ENCODE measurements at places on chromosomes 2 and 18. TPM values are rescaled to one million over a fixed set of nuclear protein-coding genes. Genes with fewer than 3 reads are reported as not detected.
A peak's percentile ranks its signal among the peaks of the same experiment; 100 is the strongest.

NEU4 gene
- total RNA-seq = not detected

LIMS3 gene
- 1.7 TPM for total RNA-seq

CGREF1 gene
- total RNA-seq = 3.5 TPM

MXD1 gene
- total RNA-seq = 8.1 TPM

CLEC4F gene
- not detected for total RNA-seq

CDC42EP3 gene
- total RNA-seq = 39.1 TPM

ABHD1 gene
- total RNA-seq = 0.33 TPM

TOGARAM2 gene
- 5.0 TPM for total RNA-seq

DNA sequence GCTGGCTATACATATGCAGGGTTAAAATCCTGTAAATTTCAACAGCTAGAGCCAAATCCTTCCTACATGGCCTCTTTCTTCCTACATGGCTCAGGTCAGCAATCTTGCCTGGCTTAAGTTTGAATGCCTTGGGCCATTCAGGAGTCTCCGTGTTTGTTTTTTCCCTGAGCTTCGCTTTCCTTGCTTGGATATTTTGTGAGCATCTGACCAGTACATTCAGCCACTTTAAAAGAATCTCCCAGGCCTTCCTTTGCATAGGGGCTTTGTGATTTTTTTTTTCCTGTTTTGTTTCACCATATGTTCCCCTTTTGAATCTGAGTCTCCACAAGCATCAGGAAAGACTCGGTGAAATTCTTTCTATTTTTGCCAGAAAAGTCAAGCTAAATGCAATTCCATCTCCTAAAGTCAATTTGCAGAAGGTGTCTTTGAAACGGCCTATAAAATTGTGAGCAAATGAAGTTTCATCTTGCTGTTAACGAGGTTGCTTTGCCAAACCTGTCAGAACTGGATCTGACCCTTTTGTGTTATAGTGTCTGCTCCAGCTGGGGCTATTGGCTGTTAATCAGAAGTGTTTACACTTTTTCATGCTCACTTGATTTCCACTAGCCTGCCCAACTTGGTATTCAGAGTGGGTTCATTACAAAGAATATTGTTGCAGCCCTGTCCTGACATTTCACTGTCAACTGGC lies 256.9 kb downstream of the DCC start:
- DNase-seq = no peak

DNA sequence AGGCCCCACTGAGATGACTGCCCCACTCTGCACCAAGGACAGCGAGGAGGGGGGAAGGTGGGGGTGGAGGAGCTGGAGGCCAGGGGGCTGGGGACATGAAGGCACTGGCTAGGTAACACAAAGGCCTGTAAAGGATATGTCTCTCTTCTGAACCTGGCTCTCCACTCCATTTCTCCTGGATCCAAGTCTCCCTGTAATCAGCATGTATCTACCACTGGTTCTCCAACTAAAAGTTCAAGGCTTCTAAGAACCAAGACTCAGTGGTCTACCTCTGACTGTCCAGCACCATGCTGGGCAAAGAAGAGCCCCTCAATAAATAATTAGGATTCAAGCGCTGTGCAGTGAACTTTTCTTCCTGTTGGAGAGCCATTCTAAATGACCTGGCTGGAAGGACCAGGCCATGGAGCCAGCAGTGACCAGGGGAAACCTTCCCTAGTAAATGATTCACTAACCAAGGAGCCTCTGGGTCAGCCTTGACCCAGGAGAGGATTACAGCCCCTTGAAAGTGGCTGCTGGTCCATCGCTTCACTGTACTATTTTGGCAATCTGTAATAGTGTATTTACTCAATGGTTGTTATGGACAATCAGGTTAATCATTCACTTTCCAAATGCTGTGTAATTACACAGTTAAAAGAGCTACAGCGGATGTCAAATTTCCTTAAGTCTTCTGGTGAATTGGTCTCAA lies 73.2 kb downstream of the BCL11A start:
- DNase-seq = no peak

DNA sequence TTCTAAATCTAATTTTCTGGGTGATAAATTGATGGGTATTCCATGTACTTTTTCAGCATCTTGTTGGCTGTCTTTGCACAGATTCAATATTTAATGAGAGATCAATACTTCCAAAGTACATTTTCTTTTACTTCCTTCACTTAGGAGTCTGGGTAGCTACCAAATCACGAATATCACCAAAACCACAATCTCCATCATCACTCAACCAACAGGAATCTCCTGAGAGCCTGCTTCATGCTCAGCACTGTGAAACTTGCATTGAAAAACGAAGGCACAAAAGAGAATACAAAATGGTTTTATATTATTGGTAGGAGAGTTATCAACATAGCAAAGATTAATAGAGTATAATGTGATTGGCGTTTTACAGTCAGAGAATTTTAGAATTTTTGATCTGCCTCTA lies 261.5 kb upstream of the DSEL start:
- DNase-seq = no peak

DNA sequence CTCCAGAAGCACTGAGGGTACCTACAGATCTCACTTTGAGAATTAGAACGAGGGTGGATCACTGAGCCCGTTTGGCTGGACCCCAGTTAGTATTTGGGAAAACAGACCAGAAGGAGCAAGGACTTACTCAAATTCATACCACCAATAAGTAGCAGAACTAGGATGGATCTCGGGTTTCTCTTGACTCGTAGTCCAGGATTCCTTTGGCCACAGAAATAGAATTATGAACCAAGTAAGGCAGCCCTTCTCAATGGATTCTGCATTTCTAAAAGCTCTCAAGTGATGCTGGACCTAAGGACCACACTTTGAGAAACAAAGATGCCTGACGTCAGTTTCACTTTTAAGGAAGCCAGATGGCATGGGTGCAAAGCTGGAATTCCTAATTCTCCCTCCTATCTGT lies 153.0 kb downstream of the KLHL29 start:
- DNase-seq = no peak

DNA sequence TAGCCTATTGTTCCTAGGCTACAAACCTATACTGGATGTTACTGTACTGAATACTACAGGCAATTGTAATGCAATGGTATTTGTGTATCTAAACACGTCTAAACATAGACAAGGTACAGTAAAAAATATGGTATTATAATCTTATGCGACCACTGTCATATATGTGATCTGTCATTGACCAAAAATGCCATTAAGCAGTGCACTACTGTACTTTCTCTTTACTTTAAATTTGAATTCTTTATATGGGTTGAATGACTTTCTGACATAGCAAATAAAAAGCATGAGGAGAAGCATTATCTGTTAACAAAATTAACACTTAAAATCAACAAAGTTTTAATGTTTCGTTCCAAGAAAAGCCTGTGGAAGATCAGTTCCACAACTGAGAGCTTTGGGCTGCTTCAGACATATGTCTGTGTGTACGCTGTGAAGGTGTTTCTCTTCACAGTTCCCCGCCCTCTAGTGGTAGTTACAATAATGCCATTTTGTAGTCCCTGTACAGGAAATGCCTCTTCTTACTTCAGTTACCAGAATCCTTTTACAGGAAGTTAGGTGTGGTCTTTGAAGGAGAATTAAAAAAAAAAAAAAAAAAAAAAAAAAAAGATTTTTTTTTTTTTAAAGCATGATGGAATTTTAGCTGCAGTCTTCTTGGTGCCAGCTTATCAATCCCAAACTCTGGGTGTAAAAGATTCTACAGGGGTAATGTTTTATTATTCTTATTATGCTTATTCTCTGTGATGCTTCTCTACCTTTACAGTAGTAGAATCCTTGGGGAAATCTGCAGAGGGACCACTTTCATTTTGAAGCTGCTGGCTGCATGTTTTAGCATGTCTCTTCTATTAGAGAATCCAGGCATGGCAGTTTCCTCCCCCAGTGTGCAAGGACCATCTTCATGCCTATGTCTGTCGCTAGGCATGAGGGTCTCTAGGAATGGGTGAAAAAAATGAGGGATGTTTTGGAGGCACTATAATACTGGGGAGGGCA lies 54.5 kb downstream of the SCN2A start:
- peak; percentile 83 for DNase-seq

DNA sequence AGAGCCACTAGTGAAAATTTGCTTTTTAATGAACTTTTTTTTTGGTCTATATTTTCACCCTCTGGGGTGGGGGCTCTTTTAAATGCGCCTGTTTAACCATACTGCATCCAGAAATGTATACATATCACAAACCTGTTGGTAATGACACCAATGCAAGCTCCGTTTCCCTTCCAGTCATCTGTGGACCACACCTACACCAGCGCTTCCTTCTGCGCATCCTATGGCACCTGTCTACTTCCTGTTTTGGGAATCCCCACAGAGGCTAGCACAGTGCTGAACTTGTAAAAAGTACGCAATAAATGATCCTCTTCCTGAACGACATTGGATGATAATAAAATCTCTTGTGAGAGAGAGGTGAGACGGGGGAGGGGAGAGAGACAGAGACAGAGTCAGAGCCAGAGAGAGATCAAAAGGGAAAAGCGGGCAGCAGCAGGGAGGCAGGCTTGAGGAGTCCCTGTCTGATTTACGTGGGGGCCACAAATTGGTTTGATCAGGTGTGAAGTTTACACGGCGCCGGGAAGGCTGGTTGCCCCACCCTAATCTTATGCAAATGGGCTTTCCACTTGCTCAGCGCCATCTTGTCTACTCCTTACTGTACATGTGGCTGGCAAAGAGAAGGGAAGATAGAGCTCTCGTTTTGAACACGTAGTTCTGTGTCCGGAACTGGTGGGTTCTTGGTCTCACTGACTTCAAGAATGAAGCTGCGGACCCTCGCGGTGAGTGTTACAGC lies 38.1 kb upstream of the SLC38A11 start:
- no peak for DNase-seq

DNA sequence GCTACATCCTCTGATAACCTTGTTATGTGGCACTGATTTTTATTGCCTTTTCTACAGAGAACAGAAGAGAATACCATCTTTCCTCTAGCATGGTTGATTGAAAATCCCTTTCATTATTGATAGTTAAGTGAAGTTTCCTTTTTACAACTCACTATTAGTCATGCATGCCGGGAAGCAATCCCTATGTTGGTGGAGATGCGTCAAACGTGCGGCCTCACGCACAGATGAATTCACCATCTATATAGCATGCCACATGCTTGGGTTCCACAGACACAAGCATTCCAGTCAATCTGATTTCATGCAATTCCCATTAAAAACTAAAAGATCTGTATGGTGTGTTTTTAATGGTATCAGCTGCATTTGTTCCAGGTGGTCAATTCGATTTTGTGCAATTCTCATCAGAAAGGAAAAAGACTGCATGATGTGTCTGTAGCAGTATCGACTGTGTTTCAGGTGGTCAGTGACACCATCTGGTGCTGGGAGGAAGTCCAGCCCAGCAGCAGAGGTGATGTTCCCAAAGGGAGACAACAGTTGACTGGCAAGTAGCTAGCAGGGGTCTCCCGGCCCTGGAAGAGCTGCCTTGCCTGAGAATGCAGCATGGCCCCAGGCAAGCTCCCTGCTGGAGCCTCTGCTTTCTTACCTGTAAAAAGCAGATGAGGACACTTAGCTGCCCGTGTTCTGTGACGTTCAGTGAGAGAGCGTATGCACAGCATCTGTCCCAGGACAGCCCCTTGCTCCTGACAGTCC lies 151.3 kb upstream of the NCK2 start:
- no peak for DNase-seq

- DNase-seq = no peak
These were observed 2012.5 kb upstream of the LRRTM1 start for GRCh38 chr2:82317012-82317411.

- DNase-seq = no peak
These were observed 1.6 kb upstream of the DCTN1 start for GRCh38 chr2:74381751-74382150.

GRCh38 chr18:80210312-80211083 lies 36.8 kb downstream of the PARD6G start:
- no peak for DNase-seq

- DNase-seq = no peak
These were observed 3.3 kb downstream of the CLUL1 start for GRCh38 chr18:600107-600506.

DNA sequence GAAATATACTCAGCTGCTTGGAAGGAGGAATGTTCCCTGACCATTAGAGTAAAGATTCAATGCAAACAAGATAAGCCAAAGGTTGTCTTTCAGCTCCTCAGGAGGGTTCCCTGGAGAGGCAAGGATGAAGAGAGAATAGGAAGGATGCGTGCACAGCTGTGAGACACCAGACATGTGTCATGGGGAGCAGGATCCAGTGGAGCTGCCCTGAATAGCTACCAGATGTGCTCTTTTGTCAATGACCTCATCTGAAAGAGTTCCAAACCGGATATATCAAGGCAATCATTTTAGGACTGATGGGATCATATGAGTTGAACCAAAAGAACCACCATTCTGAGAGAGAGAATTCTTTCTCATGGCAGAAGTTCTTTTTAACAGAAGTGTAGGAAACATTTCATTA lies 490.6 kb downstream of the IRS1 start:
- no peak for DNase-seq

GRCh38 chr2:29469961-29470360 lies 354.7 kb downstream of the CLIP4 start:
- no peak for DNase-seq

DNA sequence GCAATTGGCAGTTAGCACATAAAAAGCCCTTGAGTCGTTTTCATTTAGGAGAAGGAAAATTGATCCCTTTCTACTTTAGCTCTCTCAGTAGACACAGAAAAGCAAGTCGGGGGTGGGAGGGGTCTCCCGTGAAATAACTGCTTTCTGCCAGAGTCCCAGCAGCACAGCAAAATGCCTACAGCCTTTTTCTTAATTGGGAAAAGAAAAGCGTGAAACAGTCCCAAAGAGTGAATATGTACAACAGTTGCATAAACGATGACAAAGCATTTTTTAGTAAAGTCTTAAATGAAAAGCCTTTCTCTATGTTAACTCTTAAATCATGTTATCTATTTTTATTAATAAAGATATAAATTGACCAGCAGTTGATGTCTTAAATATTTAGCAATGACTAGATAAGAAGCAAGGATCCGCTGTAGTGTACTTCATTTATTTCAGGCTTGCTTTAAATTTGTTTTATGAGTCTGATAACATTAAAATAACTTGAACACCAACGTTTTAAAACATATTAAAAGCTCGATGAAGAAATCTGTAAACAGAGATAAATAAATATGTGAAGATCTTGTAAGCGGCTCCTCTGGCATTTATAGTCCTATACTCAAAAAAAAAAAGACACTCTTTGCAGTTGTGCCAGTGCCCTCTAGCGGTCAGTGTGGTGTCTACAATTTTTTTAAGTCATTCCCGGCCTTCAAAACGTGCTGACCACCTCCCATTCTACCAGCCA lies 42.3 kb upstream of the ATIC start:
- peak; percentile 37 for DNase-seq

DNA sequence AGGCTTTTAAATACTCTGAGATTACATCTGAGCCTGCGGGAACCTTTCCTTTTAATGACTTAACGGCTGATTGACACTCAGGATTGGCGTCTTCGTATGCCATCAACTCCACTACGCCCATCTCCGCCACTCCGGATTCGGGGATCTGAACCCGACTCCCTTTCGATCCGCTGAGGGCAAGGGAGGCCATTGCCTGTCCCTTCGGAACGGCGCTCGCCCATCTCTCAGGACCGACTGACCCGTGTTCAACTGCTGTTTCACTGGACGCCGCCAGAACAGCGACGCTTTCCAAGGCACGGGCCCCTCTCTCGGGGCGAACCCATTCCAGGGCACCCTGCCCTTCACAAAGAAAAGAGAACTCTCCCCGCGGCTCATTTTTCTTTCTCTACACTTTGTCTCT lies 90.4 kb downstream of the PID1 start:
- no peak for DNase-seq

- DNase-seq = no peak
These were observed 133.7 kb upstream of the ID2 start for GRCh38 chr2:8548065-8548618.
